ENCODE measurements at places on chromosomes 16 and 17. TPM values are rescaled to one million over a fixed set of nuclear protein-coding genes. Genes with fewer than 3 reads are reported as not detected.

Gene GNPTG
- 64.0 TPM for total RNA-seq

Gene ZNF75A
- 53.9 TPM for total RNA-seq

Gene MYH13
- total RNA-seq, result 0.14 TPM

Gene NME4
- total RNA-seq, result 82.3 TPM

Gene ABCC3
- 655 TPM for total RNA-seq

All from transverse colon (tissue), 4 donors.